ENCODE measurements at places on chromosomes 16 and 17.

DNA sequence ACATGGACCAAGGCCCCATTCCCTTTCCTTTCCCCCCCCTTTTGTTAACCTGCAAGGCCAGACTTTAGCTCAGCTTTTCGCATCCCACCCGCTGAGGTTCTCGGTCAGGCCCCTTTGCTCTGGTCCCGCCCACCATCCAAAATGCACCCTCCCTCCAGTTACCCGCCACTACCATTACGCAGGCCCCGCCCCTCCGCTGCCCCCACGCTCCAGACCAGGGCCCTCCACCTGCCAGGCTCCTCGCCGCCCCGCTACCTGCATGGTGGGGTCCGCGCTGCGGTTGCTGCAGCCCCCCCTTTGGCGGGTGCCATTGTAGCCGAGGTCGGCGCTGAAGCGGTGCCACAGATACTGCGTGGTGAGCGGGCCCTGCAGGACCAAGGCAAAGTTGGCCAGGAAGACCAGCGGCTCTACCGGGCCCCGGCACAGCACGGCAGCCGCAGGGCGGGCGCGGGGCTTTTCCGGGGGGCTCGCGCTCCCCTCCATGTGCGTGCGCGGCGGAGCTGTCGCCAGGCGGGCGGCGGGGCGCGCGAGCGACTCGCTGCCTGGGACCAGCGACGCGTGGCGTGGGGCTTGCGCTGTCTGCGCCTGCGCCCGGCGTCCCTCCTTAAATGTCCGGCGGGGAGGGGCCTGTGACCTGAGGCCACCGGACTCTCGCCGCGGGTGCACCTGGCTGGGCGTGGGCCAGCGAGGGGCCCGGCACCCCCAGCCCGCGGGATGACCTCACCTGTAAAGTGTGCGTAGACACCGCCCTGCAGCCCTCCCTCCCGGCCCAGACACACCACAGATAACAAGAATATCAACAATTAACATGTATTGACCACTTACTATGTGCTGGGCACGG, at the start of gene SLC46A1:
Gene SLC46A1 (minus strand): TSS at position 581 of the 841 bp plus-strand sequence. CDS start 98 bp downstream, at position 483.
- peak; percentile 27 for DNase-seq

DNA sequence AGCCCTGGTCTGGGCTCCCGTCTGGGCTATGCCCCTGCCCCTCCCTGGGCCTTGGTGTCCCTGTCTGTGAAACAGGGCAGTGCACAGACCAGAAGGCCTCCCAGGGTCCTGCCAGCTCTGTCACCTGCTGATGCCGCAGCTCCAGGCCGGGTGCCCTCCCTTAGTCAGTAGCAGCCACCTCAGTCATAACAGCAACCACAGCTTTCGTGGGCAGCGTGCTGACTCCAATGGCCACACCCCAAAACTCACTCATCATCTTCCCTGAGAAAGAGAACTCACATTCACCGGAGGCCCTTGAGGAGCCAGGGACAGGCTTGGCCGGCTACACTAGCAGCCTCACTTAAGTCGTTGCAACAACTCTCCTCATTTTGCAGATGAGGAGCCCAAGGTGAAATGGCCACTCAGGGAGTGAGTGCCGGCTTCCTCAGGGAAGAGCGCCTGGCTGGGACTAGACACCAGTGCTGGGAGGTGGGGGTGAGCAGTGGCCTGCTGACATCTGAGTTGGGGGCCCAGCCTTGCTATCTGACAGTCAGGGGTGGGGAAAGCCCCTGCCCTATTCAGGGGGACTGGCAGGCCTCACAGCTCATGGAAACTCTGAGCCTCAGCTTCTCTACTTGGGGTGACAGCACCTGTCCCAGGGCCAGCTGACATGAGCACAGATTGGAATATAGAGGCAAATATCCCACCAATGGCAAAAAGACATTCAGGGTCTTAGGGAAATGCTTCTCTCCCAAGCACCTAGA, 22.6 kb downstream of the SLC5A10 start:
- no peak for DNase-seq

GRCh38 chr16:52312716-52313115, 234.2 kb downstream of the TOX3 start:
- DNase-seq, result no peak

GRCh38 chr16:86880316-86881117, 302.2 kb downstream of the FOXL1 start:
- DNase-seq, result no peak

DNA sequence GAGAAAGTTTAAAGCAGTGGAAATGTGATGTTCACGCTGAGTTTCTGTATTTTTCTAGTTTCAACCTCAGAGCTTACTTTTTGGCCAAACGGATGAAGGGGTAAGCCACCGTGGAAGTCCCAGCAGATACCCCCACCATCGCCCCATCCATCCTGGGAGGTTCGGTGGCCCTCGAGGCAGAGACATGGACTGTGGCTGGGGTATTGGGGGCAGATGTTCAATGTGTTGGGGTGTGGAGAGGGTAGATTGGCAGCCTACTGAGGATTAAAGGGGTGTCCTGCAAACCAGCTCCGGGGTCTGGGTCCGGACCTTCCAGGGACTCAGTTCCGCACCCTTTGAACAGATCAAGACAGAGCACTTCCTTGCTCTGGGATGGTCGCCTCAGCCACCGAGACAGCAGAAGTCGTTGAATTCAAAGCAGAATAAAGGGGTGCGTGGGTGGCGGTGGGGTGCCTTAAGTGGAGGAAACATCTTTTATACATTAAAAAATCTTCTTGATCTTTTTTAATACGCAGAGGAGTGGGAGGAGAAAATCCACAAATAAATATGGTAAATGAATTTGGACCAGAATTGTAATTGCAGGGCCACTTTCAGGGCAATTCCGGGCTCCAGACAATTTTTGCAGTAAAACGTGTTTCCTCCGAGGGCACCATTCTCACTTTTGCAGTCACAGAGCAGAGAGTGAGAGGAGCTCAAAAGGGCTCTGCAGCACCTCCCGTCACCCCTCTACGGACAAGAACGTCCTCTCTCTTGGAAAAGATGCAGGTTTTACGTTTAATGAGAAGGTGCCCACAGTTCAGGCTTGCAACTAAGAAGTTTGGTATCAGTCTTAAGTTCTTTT, 8.2 kb upstream of the CBX8 start:
- no peak for DNase-seq

DNA sequence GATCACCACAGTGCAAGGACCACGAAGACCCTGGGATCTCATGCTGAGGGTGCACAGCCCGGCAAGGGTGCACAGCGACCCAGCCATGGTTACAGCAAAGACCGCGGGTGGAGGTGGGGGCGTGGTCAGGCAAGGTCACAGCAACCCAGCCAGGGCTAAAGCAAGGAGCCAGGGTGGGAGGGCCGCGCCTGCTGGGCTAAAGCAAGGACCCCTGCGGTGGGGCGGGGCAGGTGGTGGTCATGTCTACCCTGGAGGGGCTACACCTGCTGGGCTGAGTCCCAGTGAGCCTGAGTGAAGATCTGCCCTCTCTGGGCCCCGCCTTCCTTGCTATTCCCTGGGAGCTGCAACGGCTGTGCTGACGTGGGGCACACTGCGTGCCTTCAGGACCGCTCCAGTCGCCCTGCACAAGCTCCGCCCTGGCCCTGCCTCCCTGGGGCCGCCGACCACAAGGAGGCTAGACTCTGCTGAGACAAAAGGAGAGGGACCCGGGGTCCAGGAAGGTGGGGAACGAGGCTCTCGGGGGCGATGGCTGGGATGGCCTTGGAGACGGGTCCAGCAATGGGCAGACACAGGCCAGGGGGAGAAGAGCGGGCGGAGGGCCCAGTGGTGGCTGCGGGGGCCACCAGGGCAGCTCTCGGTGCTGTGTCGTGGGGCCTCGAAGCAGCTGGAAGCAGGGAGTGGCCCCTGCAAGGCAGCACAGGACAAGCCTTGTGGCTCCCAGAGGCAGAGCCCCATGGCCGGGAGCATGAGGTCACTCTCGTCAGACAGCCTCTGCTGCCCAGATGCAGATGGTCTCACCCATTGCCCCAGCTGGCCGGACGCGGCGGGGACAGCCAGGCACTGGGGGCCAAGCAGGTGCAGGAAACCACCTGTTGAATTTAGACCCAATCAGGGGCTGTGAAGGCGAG, 52.8 kb downstream of the CBFA2T3 start:
- DNase-seq, result no peak

- no peak for DNase-seq
Observed at GRCh38 chr17:64378890-64379354, 11.7 kb downstream of the PECAM1 start.

DNA sequence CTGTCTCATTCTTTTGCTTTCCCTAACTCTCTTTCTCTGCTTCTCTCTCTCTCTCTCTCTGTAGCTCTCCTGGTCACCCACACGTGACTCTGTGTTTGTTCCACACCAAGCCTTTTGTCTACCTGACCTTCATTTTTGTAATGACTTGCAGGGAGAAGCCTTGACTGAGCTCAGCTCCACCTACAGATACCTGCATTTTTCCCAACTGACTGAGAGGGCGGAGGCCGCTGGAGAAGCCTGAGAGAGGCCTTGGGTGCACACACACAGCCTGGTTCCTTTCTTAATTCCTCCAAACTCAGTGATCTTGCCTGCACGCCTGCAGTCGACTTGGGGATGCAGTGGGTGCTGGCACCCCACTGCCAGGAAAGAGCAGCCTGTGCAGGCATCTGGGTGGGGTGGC, 68.8 kb downstream of the LYRM1 start:
- DNase-seq, result no peak

DNA sequence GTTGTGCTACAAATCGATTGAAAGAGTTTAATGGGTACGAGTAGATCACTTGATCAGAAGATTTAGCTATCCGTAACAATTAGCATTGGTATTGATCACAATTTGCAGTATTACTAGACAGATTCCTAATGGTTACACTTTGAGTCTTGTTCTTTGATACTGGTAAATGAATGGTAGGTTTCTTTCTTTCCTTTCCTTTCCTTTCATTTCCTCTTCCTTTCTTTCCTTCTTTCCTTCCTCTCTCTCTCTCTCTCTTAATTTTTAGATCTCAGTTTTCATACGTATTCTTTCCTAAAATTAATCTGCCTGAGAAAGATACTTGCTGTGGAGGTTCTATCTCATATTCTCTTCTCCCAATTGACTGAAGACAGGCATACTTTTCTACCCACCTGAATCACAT, 17.9 kb downstream of the CPD start:
- DNase-seq, result no peak
